SJSA1 (cell line): ENCODE measurements at places on chromosomes 6 and 20. TPM values are rescaled to one million over a fixed set of nuclear protein-coding genes. Genes with fewer than 3 reads are reported as not detected.

GRCh38 chr6:105606831-105607463 lies 204.1 kb upstream of the PREP start:
- no peak overlapping the region for H3K4me3 ChIP-seq
- H3K4me1 ChIP-seq: peaks cover 42% of the 10 kb centered on the region
- no peak for DNase-seq

- no peak overlapping the region for H3K27ac ChIP-seq
- no peak overlapping the region for H3K4me3 ChIP-seq
- DNase-seq: peak; percentile 57
- peaks cover 42% of the 10 kb centered on the region for H3K4me1 ChIP-seq
These were observed 5.6 kb downstream of the SRSF3 start for GRCh38 chr6:36599791-36600209.

- no peak for DNase-seq
- H3K36me3 ChIP-seq: no peaks in the 10 kb centered on the region
- H3K4me1 ChIP-seq: peaks cover 7% of the 10 kb centered on the region; the same call in 1 of the 2 replicates
- H3K27ac ChIP-seq: no peak overlapping the region
These were observed 151.7 kb upstream of the OLIG3 start for GRCh38 chr6:137645850-137646249.

- H3K4me3 ChIP-seq: no peak overlapping the region
- 0 out of 2 replicates have a peak, but pooled peaks cover 7% of the 10 kb centered on the region for H3K36me3 ChIP-seq
- H3K4me1 ChIP-seq: peaks cover 31% of the 10 kb centered on the region
- DNase-seq: no peak
These were observed 18.3 kb downstream of the VAPB start for GRCh38 chr20:58407201-58407873.

- H3K27ac ChIP-seq: no peak overlapping the region
- H3K4me1 ChIP-seq: no peaks in the 10 kb centered on the region
- no peaks in the 10 kb centered on the region for H3K36me3 ChIP-seq
- H3K27me3 ChIP-seq: no peaks in the 10 kb centered on the region
- no peak overlapping the region for H3K4me3 ChIP-seq
- DNase-seq: no peak
These were observed 189.9 kb downstream of the CENPW start for GRCh38 chr6:126529637-126530362.

DNA sequence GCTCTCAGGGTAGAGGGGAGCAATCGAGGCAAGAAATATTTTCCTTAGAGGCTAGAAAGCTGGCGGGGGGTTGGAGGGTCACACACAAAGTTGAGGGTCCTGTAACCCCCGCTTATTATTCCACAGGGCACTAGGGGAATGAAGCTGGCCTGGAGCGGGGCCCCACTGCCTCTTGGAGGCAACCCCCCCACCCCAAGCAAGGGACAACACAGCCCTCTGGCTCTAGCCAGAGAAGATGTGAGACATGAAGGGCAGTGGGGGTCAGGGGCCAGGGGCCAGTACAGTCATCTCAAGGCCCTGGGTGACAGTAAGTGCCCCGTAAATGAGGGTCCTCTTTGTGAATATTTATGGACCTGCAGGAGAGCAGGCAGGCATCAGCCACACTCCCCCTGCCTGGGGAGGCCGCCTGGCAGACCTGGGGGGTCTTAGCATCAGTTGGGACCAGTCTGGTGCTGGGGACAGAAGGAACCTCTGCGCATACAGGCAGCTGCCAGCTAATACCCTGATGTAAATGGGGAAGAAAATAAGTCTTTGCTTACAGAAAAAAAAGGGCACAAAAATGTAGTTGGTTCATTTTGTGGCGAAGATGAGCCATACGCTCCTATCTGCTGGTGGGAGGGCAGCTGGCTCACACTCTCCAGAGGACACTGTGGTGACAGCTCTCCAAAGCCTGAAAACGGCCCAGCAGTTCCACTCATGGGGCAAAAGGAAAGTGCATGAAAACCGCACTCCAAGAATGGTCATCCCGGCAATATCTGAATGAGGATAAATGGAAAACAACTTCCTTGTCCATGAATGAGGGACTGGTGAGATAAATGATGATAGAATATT lies 21.9 kb downstream of the SPATA2 start:
- no peak for DNase-seq
- no peak overlapping the region for H3K4me3 ChIP-seq
- H3K27me3 ChIP-seq: no peaks in the 10 kb centered on the region
- peaks cover 12% of the 10 kb centered on the region for H3K36me3 ChIP-seq

GRCh38 chr6:46410334-46410953 lies 80.8 kb downstream of the RCAN2 start:
- H3K27ac ChIP-seq: no peak overlapping the region
- H3K36me3 ChIP-seq: no peaks in the 10 kb centered on the region
- peak; percentile 21 for DNase-seq
- H3K27me3 ChIP-seq: no peaks in the 10 kb centered on the region
- no peaks in the 10 kb centered on the region for H3K4me1 ChIP-seq

DNA sequence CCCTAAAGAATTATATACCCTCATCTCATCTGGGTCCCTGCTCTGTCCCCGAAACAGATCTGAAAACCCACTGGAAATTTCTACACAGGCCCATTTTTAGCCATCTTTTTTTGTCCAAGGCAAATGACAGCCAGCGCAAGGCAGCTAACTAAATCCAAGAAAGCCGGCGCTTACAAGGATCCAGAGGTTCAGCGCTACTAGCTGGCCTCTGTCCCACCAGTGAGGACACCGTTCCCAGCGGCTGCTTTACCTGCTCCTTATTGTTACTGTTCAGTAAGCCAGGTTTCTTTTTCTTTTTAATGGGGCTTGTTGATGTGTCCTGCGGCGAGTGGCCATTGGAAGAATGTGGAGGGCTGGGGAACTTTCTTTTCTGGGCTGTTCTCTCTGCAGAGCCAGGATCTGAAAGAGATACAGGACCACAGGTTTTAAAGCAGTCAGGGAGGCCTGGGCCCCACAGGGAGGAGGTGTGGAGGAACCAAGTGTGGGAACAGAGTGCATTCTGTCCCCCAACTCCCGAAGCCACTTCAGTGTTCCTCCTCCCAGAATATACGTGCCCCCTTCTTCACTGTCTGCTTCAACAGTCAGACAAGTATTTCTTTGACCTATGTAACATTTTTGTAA lies 46.6 kb downstream of the ZMYND8 start:
- H3K27ac ChIP-seq: no peak overlapping the region
- H3K36me3 ChIP-seq: peaks cover 44% of the 10 kb centered on the region
- no peak overlapping the region for H3K4me3 ChIP-seq
- no peaks in the 10 kb centered on the region for H3K27me3 ChIP-seq

DNA sequence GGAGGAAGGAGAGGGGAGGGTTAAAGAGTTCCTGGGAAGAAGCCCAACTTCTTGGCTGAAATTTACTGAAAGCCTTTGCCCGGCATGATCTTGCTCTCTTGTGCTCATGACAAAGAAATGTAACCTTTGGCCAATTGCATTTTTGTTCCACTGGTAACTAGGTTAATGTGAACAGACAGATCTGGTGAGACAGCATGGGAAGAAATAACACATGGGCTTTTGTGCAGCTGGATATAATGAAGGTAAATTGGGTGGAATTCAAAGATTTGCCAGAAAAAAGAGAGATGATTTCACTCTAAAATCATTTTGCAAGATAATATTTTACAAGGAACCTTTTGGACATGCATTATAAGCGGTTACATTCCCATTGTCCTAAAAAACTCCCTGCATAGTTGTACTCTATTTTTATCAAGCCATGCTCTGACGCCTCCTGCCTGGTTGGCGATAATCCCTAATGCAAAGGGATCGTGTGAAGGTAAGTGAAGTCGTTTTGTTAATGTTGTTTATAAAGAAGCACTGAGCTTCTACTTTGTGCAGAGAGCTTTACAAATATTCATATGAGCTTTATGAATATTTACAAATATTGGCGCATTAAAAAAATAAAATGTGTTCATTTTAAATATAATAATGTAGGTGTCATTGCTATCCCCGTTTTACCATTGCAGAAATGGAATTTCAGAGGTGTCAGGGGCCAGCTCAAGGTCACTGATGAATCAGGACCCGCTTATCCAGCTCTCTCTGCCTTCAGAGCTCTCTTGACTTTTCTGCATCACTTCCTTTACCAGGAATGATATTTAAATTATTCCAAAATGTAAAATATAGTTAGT lies 161.3 kb upstream of the AGPAT4 start:
- H3K36me3 ChIP-seq: no peaks in the 10 kb centered on the region
- H3K27me3 ChIP-seq: no peaks in the 10 kb centered on the region
- no peak overlapping the region for H3K4me3 ChIP-seq
- peaks cover 41% of the 10 kb centered on the region for H3K4me1 ChIP-seq
- peak; percentile 83 for DNase-seq

- H3K4me3 ChIP-seq: no peak overlapping the region
- DNase-seq: no peak
- no peaks in the 10 kb centered on the region for H3K27me3 ChIP-seq
- H3K36me3 ChIP-seq: no peaks in the 10 kb centered on the region
- H3K27ac ChIP-seq: no peak overlapping the region
- no peaks in the 10 kb centered on the region for H3K4me1 ChIP-seq
These were observed 122.2 kb upstream of the FAM184A start for GRCh38 chr6:119200512-119201175.

DNA sequence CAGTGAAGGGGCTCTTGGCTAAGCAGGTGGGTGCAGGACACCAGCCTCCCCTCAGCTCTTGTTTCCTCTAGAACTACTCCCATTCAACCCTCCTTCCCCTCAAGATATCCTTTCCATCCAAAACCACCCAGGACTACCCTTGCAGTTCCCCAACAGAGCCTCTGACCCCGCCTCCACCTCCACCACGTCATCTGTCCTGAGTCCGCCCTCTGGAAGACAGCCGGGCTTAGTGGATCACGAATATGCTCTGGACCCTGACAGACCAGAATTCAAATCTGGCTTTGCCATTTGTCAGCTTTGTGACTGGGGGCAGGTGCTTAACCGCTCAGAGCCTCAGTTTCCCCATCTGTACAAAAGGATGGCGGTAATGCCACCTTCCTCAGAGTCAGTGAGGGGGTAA lies 31.4 kb downstream of the TFEB start:
- H3K4me1 ChIP-seq: peaks cover 6% of the 10 kb centered on the region
- H3K4me3 ChIP-seq: no peak overlapping the region
- H3K27ac ChIP-seq: no peak overlapping the region
- H3K36me3 ChIP-seq: no peaks in the 10 kb centered on the region

The C6orf58 gene
- not detected in 2 replicates for total RNA-seq

The EDN1 gene
- 39.7 and 45.5 TPM in 2 replicates for total RNA-seq

The CPNE5 gene
- total RNA-seq: 0.08 TPM in 1 of 2 replicates, not detected in the other

The CRISP3 gene
- not detected in 2 replicates for total RNA-seq

The SCUBE3 gene
- 2.6 and 4.7 TPM in 2 replicates for total RNA-seq

The E2F1 gene
- 62.1 and 63.9 TPM in 2 replicates for total RNA-seq

The DTD1 gene
- 57.2 and 70.2 TPM in 2 replicates for total RNA-seq

The OOEP gene
- total RNA-seq: not detected in 2 replicates

The OVOL2 gene
- total RNA-seq: not detected in 2 replicates
